CD4-positive, alpha-beta T cell treated with Interferon gamma for 1 hour (primary cell): ENCODE measurements at places on chromosomes 5 and 9.

DNA sequence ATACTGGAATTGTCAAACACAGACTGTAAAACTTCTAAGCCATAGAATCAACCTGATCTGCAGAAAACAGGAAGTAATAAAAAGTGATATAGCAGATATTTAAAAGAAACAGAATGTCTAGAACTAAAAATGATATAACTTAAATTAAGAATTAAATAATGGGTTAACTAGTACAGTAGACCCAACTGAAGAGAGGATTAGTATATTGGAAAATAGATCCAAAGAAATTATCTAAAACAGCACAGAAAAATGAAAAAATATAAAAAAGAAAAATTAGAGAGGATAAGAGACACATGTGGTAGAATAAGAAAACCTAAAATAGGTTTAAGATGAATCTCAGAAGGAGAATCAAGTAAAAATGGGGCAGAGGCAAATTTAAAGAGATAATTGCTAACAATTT lies 219.9 kb downstream of the SEMA6A start:
- no peak for DNase-seq

DNA sequence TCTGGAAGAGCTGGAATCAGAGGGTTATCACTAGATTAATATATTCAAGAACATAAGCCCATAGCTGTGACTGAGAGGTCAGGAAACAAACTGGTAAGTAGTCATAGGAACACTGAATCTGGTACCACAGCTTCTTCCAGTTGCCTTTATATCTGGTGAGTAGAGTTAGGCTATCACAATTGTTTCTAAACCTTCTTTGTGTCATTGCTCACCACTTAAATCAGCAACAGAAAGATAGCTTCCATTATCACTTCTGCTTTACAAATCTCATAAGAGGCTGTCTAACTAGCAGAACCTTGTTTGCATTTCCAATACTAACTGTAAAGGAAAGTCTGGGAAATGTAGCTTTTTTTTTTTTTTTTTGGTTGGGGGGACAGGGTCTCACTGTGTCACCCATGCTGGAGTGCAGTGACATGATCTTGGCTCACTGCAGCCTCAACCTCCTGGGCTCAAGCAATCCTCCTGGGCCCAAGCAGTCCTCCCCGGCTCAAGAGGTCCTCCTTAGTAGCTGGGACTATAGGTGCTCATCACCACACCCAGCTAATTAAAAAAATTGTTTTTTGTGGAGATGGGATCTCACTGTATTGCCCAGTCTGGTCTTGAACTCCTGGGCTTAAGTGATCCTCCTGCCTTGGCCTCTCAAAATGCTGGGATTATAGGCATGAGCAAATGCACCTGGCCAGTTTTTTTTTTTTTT lies 22.0 kb downstream of the CDC42SE2 start:
- DNase-seq: no peak

DNA sequence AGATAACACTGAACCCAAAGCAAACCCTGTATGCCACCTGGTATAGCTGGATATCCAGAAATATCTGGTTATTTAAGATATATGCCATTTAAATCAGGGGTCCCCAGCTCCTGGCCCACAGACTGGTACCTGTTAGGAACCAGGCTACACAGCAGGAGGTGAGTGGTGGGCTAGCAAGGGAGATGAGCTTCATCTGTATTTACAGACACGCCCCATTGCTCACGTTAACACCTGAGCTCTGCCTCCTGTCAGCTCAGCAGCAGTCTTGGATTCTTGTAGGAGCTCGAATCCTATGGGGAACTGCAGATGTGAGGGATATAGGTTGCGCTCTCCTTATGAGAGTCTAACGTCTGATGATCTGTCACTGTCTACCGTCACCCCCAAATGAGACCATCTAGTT lies 646.6 kb downstream of the TLE4 start:
- DNase-seq: no peak

GRCh38 chr5:98604721-98605425 lies 168.6 kb upstream of the RGMB start:
- no peak for DNase-seq

DNA sequence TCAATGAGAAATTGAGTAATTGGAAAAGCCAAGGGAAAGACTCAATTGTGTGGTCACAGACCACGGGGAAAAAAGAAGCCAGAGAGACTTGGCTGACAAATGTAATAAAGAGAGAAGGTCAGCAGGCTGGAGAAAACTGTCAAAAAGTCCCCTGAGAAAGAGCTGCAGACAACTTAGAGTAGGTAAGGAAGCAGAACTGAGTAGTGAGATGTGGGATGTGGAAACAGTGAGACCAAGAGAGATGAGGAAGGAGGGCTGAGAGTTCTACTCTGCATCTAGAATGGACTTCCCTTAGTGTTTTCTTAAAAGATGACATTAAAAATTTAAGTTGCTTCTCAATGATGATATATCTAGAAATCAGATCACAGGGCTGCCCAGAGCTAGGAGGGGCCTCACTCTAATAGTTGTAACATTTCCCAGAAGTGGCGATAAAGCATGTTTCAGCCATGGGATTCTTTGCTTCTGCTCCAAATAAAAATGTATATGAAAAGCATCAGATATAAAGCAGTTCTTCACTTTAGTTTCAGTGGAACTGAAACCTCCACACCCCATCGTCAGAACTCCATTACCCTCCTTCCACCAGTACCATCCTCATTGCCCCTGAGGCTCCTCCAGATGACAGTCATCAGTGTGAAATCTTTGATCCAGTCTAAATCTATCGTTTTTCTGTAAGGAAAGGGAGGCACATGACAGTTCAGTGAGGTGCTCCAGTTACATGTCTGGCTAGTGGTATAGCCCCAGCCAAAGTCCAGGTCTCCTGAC lies 80.6 kb downstream of the SPEF2 start:
- DNase-seq: no peak

DNA sequence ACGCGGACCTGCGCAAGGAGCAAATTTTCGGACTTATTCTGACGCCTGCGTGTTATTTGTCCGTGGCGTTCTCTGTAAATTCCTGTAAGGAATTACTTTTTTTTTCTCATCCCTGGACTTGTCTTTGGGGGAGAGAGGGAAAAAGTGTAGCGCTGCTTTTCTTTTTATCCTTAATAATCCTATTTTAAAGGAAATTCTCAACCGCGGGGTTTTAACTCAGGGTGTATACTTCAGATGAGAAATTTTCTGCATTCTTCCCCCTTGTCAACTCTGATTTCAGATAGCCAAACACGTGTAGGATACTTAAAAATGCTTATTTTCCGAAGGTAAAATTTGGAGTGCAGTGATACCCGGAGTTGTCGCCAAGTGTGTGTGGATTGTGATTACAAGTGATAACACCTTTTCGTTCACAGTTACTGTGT lies 853 bp downstream of the DCP2 start:
- DNase-seq: no peak

DNA sequence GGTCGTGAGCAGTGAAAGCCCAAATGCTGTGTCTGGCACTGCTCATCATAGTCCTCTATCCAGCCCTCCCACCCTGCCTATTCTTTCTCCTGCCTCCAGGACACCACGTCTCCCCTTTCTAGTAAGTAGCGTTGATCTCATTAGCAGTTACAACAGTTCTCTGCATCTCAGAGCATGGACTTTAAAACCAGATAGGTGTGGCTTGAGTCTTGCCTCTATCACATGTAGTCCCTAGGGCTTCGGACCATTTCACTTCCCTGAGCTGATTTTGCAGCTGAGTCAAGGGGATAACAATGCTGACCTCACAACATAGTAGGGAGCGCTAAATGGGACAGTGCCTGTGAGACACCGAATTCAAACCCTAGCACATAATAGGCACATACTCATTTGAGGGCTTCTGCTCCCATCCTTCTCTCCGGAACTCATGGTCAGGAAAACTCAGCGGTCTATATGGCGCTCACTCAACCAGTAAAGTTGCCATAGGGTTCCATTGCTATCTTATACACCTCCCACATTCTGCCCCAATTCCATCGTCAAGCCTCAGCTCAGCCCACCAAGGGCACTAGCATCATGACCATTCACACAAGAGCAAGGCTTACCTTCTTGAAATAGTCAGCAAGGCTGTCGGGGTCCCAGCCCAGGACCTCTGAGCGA lies 515 bp downstream of the LCP2 start:
- no peak for DNase-seq

DNA sequence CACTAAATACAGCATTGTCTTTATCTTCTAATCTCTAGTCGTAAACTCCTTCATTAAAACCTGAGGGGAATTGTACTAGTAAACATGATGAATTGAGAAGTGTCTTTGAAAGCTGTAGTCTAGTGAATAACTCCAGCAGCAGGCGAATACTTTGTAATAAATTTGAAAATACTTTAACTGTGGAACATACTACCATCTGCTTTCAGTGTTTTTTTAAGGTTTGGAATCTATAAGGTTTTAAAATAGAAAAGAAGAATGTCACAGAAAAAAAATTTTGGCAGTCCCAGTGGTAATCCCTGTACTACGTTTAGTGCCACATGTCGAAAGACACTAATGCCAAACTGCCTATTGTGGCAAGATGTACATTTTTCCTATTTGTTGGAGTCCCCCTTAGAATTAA lies 379.0 kb upstream of the NUDT12 start:
- no peak for DNase-seq

GRCh38 chr5:109455598-109456096 lies 45.9 kb upstream of the PJA2 start:
- DNase-seq: no peak

GRCh38 chr5:94376672-94377345 lies 241.6 kb downstream of the KIAA0825 start:
- DNase-seq: no peak

DNA sequence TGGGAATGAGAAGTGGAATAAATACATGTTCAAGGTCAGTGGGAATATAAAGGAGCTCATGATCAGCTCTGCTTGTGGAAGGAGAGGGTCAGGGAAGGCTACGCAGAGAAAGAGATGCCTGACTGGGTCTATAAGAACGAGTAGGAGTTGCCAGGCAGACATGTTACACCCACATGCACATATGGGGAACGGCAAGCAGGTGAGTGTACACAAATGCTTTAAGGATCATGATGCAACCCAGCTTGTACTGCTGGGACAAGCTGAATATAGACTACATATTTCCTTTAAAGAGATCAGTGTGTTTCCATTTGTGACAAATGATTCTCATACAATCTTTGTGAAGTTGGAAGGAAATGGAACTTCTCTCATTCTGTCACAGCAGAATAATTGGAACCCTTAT lies 141.7 kb downstream of the SPOCK1 start:
- DNase-seq: no peak

- no peak for DNase-seq
Measured at GRCh38 chr9:4668604-4669003, 2.3 kb upstream of the SPATA6L start.

- DNase-seq: no peak
Measured at GRCh38 chr5:174273325-174273724, 227.8 kb downstream of the NSG2 start.

- DNase-seq: no peak
Measured at GRCh38 chr9:33351547-33351946, 50.8 kb downstream of the AQP7 start.

DNA sequence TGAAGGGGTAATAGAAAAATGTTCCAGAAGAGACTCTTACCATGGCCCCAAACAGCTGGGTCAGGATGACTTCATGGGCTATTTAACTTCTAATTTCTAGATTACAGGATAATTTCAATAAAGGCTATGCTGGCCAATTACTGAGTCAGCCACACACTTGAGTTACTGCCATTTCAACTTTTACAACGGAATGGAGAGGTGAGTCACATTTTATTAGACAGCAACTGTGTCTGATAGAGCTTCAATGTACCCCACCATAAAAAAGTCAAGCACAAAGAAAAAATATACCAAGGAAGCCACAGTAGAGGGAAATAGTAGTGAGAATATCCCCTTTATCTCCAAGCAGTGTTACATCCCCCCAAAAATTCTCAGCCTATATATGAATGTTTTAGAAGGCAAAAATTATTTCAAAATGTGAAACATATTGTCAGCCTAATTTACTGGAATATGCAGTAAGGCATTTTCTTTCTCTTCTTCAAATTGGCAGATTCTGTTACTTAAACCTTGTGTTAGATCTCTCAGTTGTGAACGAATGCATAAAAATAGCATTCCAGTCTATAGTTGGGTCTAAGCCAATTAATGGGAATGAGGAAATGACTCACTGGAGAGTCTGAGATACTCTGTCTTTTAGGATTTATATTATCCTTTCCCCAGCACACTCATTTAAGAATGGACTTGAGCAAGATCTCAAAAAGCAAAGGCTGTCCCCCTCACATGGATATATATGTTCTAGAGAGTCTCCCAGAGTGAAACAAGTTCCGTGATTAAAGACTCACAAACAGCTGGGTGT lies 47.1 kb upstream of the RAI14 start:
- no peak for DNase-seq

- DNase-seq: no peak
Measured at GRCh38 chr5:52392321-52392720, 395.4 kb upstream of the ITGA1 start.

- DNase-seq: no peak
Measured at GRCh38 chr9:104826079-104826775, 62.3 kb downstream of the NIPSNAP3B start.

GRCh38 chr5:86623785-86624483 lies 6.2 kb downstream of the COX7C start:
- DNase-seq: no peak

DNA sequence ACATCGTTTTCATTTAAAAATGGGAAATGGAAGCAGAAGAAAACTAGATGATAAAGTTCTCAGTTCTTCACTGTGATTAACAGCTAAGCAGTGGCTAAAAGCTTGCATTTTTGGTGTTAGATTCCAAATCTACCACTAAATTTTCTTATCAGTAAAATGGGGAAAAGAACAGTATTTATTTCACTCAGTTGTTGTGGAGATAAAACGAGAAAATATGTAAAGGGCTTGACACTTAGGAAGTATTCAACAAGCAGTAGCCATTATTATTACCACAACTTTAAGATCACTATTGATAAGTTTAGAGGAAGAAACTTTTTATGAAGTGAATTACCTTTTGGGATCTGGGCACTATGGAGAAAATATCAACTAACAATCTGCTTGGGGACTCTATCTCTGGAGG lies 4.5 kb downstream of the STOM start:
- DNase-seq: no peak

DNA sequence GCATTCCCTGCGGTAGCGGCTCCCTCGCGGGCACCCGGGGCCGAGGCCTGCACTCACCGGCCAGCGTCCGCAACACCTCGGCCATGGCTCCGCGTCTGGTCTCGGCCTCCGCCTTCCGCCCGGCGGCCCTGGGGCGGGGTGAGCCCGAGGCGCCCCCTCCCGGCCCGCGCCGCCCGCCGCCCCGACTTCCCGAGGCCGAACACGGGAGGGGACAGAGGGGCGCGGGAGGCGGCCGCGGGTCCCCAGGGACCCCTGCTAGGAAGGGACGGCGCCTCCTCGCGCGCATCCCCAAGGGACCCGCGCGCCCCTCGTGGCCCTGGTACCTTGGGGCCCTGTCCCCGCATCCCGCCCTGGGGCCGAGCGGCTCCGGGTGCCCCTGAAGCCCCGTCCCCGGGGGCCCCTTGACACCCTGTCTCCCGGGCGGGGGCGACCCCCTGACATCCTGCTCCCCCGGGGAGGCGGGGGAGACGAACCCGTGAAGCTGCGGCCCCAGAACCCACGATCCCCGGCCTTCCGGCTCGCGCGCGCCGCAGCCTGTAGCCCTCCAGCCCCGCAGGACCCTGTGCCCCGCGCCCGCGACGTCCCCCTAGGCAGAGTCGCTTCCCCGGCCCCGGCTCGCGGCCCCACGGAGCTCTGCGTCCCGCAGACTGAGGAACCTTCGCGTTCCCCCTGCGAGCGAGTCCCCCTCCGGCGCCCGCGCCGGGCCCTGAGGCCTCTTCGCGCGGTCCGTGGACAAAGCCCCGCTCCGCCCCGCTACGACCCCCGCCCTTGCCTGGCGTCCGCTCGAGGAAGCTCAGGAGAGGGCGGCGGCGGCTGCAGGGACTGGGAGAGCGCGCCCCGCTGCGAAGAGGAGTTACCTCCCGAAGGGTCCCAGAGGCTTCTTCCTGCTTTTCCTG lies at the start of gene ABO:
TSS of gene ABO (minus strand) at position 97 of the 896 bp plus-strand sequence.
- no peak for DNase-seq

- DNase-seq: no peak
Measured at GRCh38 chr5:84119252-84119651, 265.4 kb downstream of the EDIL3 start.
